ENCODE measurements at places on chromosomes 5 and 9.

GRCh38 chr5:116989995-116990394, 415.4 kb upstream of the SEMA6A start:
- DNase-seq = no peak

DNA sequence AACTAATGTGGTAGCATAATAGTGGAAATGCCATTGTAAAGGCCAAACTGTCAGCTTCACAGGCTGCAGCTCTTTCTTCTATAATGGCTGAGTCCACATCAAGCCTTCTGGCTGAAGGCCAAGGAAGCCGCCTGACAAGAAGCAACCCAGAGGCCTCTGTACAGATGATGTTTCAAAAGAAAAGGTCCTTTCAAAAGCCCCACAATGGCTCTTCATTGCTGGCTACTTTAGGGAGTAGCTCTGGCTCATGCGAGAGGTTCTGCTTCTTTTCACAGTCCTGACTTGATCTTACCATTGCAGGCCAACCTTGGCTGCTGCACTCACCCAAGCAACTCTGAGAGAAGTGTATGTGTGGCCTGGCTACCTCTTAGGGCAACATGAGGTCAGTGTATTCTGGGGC, 54.5 kb upstream of the EQTN start:
- no peak for DNase-seq

DNA sequence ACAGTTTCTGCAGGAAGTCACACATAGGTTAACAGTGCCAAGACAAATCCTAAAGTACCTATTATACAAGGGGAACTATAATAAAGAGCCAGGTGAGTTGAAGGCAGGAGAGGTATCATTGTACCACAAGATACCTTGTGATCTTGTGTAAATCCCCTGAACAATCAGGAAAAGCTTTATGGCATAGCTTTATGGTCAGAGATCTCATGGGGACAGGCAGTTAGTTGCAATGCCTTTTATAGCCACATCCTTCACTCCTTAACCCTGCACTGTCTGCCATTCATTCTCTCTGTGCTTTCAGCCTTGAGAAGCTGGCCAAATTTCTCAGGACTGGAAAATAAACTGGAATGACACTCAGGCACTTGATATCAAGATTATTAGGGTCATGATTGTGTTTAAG, 97.0 kb downstream of the GHR start:
- DNase-seq = no peak

- DNase-seq = no peak
Measured at GRCh38 chr5:147017621-147018020, 139.1 kb upstream of the PPP2R2B start.

DNA sequence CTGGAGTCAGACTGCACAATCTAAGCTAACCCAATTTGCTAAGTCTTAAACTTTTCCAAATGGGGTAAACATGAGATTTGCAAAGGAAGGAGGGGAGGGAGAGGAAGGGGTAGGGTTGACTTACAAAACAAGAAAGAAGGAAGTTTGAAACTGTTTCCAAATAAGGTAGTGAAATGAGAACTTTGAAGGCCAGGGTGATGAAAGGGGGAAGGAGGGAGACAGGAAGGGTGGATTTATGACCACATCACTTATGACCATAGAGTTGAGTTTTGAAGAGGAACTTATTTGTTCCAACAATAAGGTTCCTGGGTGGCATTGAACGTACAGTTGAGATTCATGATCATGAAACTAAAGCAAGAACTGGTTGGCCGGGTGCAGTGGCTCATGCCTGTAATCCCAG, 72.5 kb upstream of the DAPK1 start:
- DNase-seq = no peak

GRCh38 chr5:129945774-129946270, 41.6 kb downstream of the CHSY3 start:
- DNase-seq = no peak
